ENCODE measurements at places on chromosomes 4 and X. TPM values are rescaled to one million over a fixed set of nuclear protein-coding genes. Genes with fewer than 3 reads are reported as not detected.

The ETDB gene
- not detected for total RNA-seq

The MID1 gene
- 63.8 TPM for total RNA-seq

The GLRA2 gene
- not detected for total RNA-seq

- DNase-seq: no peak
Measured at GRCh38 chr4:183403961-183404360, 40.5 kb upstream of the CDKN2AIP start.

- peak; percentile 46 for DNase-seq
Measured at GRCh38 chr4:76974150-76974549, 24.6 kb downstream of the SEPTIN11 start.

GRCh38 chrX:40449956-40450706, 130.6 kb upstream of the ATP6AP2 start:
- no peak for DNase-seq

Data from dermis blood vessel endothelial cell (primary cell).